ENCODE measurements at places on chromosomes 16 and 17.

GRCh38 chr16:20072146-20072873 is 1.4 kb downstream of the GPR139 start:
- no peak for DNase-seq

- DNase-seq = no peak
These were observed 9.4 kb upstream of the NPTX1 start for GRCh38 chr17:80485846-80486245.

- DNase-seq = no peak
These were observed 226.6 kb upstream of the ASIC2 start for GRCh38 chr17:33519692-33520091.

DNA sequence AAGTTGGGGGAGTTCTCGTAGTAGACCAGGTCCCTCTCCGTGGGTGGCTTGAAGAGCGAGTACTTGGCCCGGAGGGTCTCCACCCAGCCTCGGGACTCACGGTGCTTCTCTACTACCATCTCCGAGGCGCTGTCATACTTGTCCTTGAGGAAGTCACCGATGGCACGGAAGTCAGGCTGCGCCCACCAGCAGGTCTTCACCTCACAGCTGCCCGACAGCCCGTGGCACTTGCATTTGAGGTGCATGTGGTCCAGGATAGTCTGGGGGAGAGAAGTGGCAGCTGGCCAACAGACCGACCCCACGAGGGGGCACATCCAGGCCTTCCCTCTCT is 50.0 kb downstream of the WNT3 start:
- DNase-seq = peak; percentile 93

- no peak for DNase-seq
These were observed 5.2 kb downstream of the MYO1D start for GRCh38 chr17:32871746-32872145.

DNA sequence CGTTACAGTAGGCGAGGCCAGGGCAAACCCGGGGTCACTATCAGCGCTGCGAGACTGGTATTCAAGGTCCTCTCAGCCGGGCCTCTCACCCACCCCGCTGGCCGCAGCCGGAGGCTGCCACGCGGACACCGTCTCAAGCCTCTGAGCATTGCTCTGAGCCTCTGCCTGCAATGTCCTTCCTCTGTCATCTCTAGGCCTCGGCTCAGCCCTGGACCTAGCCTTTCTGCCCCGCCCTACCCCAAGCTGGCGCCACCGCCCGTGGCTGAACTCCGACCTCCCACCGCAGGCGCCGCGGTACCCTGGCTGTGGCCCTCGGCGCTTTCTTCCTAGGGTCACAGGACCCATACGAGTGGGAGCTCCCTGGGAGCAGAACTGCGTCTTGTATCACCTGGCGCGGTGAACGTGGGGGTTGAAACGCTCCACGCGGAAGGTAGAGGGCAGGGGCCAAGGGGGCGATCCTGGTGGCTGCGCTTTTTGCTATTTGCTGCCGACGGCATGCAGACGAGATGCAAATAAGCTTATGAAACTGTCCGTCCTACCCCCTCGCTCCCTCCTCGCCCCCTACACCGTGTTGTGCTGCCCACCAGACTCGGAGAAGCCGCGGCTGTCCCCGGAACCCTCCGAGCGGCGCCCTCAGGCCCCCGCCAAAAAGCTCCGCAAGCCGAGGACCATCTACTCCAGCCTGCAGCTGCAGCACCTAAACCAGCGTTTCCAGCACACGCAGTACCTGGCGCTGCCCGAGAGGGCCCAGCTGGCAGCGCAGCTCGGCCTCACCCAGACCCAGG is 3.7 kb downstream of the DLX4 start:
- no peak for DNase-seq

DNA sequence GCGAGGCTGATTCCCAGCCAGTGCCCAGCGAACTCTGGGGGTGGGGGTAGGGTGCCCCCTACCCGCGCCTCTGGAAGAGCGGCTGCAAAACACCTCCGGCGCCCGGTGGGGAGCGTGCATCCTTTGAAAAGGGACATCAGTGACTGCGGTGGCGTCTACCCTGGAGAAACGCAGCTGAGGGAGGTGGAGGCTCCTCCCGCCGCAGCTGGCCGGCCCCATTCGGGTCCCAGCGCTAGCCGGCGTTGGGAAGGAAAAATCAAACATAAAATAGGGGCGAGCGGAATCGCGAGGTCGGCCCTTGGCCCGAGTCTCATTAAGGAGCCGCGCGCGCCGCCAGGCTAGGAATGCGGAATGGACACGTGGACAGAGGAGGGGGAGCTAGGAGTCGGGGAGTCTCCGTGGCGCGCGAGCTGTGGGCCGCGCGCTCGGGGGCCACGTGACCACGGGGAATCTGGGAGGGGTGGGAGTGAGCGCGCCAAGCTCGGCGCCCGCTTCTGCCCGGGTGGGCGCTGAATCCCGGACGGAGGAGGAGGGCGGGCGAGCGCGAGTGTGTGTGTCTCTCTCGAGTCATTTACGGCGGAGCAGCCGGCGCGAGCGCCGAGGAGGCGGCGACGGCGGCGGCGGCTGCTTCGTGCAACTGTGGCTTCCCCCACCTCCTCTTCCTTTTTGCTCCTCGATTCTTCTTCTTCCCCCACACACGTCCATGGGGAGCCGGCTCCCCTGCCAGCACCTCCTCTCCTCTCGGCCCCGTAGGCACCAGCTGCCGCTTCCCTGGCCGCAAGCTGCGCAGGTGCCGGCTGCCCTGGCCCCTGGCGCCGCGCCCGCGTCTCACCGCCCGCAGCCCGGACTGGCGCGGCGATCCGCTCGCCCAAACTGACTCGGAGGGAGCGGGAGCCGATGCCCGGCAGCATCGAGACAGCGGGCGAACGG is at the start of gene TMEM132E:
TSS of gene TMEM132E (plus strand) at position 566 of the 930 bp plus-strand sequence. CDS start 1,495 bp downstream, outside the sequence.
- DNase-seq = no peak

- no peak for DNase-seq
These were observed 33.9 kb downstream of the GNAO1 start for GRCh38 chr16:56225017-56225742.

DNA sequence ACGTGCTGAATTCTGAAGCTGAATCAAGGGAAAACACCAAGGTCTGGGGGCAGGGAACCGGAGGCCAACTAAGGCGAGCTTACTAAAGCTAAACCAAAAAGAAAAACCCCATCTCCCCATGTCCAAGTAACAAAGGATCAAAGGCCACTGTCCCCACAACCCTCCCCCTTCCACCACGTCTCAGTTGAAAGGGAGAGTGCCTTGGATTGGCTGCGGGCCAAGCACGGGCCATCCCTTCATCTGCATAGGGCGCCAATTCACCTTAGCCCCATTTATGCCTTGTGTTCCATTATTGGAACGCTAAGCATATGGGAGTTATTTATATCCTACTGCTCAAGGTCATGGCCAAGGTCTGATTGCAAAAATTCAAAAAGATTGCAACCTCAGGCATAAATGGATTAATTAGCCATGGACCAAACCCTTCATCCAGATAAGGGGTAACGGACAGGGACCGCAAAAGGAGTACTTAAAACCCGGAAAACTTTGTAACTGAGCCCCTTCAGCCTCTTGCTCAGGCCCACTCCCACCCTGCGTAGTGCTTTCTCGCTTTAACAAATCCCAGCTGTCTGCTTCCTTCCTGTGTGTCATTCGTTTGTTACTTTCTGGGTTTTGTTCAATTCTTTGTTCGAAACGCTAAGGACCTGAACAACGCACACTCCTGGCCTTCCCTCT is 740 bp upstream of the ATP6V0D1 start:
- DNase-seq = peak; percentile 93

GRCh38 chr17:79667121-79667715 is 56.4 kb upstream of the RBFOX3 start:
- DNase-seq = no peak

Data from vagina (tissue), 2 donors.